ENCODE measurements at places on chromosomes 6 and 20.

- DNase-seq = peak; percentile 49
Observed at GRCh38 chr20:768426-768978, at the start of gene SLC52A3. TSS of gene SLC52A3 (minus strand) at chr20:768500. CDS start at chr20:765774, 2,726 bp downstream.

- DNase-seq = no peak
Observed at GRCh38 chr6:56279331-56280080, 32.1 kb upstream of the COL21A1 start.

GRCh38 chr6:113623129-113623528 is 234.0 kb upstream of the MARCKS start:
- no peak for DNase-seq

- DNase-seq = no peak
Observed at GRCh38 chr6:6867404-6867799, 240.4 kb upstream of the RREB1 start.

DNA sequence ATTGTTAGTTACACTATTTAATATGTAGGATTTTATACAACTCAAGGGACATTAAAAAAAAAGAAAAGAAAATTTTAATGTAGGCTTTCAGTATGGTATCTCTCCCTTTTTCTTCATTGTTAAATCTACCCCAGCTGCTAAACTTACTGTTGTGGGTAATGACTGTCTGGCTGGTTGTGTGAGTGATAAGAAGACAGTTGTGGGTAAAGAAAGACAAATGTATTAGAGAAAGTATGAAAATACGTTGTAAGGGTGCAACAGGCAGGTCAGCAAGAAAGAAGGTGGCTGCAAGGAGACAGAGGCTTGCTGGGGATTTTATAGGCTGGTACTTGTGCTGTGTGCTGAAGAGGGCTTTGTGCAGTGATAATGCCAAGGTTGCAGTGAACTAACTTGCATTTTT is 91.4 kb upstream of the FOXO3 start:
- DNase-seq = no peak

GRCh38 chr20:54025251-54025771 is 45.1 kb downstream of the BCAS1 start:
- no peak for DNase-seq

- no peak for DNase-seq
Observed at GRCh38 chr20:37259031-37259430, 2.6 kb downstream of the GHRH start.

GRCh38 chr6:42907336-42907735 is 8.5 kb upstream of the PTCRA start:
- no peak for DNase-seq
